ENCODE measurements at places on chromosomes 1 and 21.
A peak's percentile ranks its signal among the peaks of the same experiment; 100 is the strongest.

DNA sequence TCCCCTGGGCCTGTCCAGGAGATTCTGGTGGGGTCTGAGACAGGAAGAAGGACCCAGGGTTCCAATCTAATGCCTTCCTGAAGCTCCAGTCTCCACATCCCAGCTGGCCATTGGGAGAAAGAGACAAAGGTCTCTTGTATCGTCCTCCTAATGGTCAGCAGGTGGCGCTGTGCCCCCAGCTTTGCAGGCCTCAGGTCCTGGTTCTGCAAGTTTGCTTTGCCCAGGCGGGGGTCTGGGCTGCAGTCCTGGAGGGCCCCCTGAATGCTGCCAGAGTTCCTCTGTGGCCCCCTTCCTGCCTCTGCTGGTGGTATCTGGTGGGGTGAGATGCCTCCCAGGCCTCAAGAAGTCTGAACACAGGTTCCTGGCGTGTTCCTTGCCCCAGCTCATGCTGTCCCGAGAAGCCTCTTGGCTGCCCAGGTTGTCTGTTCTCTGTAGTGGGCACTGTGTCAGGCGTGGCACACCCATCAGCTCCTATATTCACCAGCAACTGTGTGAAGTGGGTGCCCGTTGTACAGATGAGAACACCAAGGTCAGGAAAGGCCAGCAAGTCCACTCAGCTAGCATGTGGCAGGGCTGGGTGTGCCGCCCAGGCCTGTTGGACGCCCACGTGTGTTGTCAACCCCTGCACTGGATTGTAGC lies 33.8 kb upstream of the CSF3R start:
- DNase-seq, result peak; percentile 81

GRCh38 chr1:209155546-209155945 lies 428.0 kb upstream of the CAMK1G start:
- no peak for DNase-seq

- DNase-seq, result no peak
These were observed 804.6 kb upstream of the ADGRL4 start for GRCh38 chr1:79811173-79811572.

DNA sequence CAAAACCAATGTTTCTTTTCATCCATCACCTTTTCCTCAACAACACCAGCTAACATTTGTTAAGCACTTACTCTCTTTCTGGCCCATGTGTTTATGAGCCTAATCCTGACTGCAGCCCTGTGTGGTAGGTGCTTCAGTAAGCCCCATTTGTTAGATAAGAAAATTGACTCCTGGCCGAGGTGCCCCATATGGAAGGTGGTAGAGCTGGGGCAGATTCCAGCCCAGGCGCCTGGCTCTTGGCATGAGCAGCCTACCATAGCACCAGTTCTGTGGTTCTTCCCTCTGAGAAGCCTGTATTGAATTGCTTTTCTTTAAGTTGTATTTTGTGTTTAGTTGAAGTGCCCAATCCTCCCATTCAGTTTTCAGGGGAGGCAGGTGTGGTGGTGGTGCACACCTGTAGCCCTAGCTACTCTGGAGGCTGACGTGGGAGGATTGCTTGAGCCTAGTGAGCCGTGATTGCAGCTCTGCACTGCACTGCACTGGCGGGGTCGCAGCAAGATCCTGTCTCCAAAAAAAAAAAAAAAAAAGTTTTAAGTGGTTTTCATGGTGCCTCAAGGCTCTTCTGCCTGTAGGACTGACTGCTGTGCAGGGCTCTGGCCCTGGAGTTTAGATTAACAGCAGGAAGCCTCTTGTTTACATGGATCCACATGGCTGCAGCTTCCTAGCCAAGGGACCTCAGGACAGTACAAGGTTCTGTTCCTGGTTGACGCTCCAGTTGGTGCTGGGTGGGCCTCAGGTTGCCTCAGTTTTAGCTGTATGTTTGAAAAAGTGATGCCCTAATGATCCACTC lies 125.9 kb downstream of the MRPS6 start:
- DNase-seq, result no peak

GRCh38 chr1:228058172-228058948 lies 24.1 kb upstream of the ARF1 start:
- no peak for DNase-seq

DNA sequence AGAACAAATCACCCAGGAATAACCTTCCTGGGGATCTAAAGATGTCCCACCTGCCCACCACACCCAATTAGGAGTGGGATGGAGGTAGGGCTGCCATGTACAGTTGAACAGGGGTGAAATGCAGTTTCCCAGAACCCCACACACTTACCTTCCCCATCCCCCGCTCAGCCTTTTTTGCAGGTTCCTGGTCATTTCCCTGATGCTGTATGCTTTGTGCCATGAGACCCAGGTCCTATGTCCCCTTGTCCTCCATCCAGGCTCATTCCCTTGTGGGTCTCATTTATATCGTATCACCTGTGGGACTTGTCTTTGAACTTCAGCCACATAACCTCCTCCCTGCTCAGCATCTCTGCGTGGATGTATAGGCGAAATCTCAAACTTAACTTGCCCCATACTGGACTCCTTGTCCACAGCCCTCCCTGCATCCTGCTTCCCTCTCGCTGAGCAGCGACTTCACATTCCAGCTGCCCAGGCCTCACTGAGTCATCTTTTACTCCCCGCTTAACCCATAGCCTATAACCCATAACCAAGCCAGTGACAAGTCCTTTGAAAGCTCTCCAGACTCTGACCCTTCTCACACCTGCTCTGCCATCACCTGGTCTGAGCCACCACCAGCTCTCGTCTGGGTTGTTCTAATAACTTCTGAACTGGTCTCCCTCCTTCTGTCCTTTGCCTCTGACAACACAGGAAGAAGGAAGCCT lies 4.7 kb downstream of the LDLRAD2 start:
- DNase-seq, result no peak

DNA sequence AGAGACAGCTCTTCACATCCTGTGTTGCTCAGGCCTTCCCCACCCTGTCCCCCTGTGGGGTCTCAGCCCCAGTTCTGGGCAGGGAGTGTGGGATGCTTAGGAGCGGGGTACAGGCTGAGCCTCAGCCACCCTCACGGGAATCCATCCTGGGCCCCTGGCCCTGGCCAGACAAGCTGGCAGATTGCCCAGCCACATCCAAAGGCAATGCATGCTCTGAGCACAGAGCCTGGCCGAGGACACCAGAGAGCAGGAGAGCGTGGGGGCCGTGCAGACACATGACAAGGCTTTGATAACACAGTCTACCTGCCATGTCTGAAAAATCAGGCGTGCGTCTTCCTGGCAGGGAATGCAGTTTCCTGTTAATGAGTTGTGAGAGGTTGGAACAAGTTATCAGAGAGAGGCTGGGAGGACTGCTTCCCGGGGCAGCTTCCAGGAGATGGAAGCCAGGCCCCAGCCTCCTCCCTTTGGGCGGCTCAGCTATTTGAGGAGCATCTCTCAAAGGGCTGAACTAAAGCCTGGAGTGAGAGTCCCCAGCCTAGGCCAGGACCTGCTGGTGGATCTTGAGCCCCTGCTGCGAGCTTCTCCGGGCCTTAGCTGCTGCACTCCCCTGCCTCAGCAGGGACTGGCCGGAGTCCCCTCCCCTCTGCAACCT lies 72.2 kb upstream of the SELENON start:
- DNase-seq, result peak; percentile 91

DNA sequence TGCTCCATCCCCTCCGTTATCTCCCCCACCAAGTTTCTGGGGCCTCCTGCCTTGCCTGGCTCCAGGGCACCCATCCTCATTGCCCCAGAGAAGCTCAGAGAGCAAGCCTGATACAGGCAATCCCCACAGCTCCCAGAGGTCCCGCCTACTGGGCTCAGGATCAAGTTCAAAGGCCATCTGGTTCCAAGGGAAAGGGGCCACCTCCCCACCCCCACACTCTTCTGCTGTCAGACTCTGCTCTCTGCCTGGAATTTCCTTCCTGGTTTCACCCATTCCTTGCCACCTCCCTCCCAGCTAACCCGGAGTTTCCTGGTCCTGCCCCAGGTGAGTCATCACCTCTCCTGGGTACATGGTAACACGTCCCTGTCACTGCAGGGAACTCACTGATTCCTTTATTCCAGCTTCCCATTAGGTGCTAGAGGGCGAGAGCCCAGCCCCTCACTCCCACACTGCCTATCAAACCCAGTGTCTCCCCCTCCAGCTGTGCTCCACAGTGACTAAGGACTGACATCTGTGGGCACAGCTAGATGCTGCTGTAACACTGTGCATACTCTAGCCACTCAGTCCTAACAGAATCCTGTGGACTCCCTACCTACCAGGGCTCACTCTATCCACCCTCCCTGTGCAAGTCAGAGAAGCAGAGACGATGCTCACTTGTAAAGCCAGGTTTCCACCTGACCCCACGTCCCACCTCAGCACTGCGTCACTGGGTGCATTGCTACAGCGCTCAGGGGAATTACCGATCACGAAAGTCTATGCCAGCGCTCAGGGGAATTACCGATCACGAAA lies 21.8 kb downstream of the RSPH1 start:
- no peak for DNase-seq

GRCh38 chr1:225990705-225991464 lies 8.3 kb downstream of the SDE2 start:
- DNase-seq, result no peak

DNA sequence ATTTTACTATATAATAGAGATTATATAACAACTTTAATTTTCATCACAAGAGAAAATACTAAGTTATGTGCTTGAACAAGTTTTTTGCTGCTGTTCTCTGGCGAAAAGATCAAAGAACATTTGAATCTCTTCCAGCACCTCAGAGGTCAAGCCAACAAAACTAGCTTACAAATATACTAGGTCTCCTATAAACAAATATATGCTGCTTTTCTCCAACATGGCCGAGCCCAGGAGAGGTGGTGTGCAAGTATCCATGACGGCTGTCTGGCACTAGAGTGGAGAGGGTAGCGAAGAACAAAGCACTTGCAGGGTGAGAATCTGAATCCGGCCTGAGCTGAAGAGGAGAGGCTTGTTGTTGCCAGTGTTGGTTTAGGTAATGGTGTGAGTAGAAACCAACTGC lies 7.5 kb upstream of the FMO3 start:
- DNase-seq, result no peak

GRCh38 chr1:192977089-192977706 lies 82.0 kb downstream of the UCHL5 start:
- DNase-seq, result no peak

GRCh38 chr1:178330153-178330552 lies 166.6 kb downstream of the CLEC20A start:
- no peak for DNase-seq

- no peak for DNase-seq
These were observed 25.1 kb downstream of the SPSB1 start for GRCh38 chr1:9317591-9318417.

- DNase-seq, result no peak
These were observed 35.5 kb downstream of the IGFN1 start for GRCh38 chr1:201226178-201226514.

DNA sequence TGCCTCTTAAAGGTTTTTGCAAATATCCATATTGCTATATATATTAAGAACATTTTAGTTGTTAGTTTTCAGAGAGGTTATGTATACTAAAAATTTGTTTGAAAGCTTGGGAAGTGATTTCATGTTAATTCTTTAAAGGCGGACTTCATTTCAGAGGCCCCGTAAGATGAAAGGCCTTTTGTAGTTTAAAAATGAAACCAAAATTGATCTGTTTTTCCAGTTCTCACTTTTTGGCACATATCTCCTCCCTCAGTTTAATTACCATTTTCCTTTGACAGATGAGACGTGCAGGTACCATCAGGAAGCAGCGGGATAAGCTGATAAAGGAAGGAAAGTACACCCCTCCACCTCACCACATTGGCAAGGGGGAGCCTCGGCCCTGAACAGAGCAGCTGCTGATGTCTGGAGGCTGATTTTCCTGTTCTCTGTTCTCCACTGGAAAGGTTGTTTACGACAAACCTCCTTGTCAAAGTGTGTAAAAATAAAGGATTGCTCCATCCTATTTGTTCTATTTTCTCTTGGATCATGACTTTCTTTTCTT lies 8.0 kb downstream of the NDUFS5 start:
- no peak for DNase-seq

DNA sequence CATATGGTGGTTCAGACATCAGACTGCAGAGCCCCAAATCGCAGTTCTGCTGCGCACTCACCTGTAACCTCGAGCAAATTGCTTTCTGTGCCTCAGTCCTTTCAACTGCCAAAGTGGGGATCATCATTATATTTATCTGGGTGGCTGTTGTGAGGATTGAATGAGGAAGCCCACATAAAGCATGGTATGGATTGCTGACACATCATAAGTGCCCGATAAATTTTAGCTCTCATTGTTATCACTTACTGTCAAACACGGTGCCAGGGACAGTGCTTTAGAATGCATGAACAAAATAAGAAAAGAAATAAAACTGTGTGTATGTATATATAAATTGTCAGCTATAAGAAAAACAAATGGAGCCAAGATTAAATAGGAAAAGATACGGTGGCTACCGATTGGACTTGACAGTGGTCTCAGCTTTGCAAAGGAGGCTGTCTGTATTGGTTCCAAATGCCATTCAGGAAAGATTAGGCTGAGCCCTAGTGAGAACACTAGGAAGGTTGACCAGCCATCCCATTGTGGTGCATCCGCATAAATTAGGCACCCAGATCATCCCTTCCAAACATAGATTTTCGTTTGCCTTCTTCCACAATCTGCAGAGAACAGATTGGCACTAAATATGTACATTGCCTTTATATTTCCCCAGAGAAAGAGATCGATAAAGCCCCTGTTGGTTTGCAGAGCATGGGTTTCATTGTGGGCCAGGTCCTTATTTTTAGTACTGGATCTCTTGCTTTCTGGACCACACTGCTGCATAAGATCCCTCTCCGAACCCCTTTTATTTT lies 91.8 kb upstream of the KAZN start:
- DNase-seq, result no peak

DNA sequence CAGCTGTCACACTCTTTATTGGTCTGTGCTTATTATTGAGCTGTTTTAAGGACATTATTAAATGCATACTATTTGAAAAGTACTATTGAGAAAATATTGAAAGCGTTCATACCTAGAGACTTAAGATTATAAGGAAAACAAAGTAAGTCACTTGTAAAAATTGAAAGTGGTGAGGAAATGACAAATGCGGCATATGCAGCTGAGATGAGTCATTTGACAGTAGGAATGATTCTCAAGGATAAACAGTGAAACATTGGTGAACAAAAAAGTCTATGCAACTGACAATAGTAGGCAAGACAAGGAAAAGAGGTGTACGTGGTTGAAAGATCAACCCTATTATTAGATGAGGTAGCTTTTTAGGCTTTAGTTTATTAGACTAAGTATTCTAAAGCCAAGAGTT lies 82.6 kb upstream of the MAP10 start:
- DNase-seq, result no peak

GRCh38 chr1:31437433-31438037 lies 24.5 kb downstream of the SERINC2 start:
- DNase-seq, result no peak

GRCh38 chr1:246528933-246529731 lies 22.1 kb upstream of the SMYD3 start:
- DNase-seq, result no peak

- no peak for DNase-seq
These were observed 13.0 kb upstream of the SERINC2 start for GRCh38 chr1:31399976-31400375.
